Activated CD8-positive, alpha-beta memory T cell treated with anti-CD3 and anti-CD28 coated beads for 1 hour (primary cell): ENCODE measurements at places on chromosomes 6 and 20.

- DNase-seq: no peak
These were observed 10.2 kb upstream of the LY6G5C start for GRCh38 chr6:31691078-31691463.

DNA sequence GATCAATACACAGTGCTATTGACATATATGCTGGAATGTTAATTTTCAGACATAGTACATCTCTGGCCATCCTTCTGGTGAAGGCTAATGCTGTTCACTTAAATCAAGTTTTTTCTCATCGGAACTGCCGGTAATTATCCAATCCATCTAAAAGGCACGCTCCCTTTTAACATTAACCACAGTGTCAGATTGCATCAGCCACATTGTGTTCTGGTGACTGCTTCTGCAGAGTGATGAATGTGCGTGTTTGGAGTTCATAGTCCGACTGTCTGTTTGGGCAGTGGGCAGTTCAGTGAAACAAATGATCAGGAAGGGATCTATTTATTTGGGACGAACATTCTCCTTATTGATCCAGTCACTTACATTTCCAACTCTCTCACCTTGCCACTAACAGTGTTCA lies 49.5 kb downstream of the SOBP start:
- no peak for DNase-seq

GRCh38 chr20:39270837-39271604 lies 308.9 kb downstream of the DHX35 start:
- DNase-seq: no peak

DNA sequence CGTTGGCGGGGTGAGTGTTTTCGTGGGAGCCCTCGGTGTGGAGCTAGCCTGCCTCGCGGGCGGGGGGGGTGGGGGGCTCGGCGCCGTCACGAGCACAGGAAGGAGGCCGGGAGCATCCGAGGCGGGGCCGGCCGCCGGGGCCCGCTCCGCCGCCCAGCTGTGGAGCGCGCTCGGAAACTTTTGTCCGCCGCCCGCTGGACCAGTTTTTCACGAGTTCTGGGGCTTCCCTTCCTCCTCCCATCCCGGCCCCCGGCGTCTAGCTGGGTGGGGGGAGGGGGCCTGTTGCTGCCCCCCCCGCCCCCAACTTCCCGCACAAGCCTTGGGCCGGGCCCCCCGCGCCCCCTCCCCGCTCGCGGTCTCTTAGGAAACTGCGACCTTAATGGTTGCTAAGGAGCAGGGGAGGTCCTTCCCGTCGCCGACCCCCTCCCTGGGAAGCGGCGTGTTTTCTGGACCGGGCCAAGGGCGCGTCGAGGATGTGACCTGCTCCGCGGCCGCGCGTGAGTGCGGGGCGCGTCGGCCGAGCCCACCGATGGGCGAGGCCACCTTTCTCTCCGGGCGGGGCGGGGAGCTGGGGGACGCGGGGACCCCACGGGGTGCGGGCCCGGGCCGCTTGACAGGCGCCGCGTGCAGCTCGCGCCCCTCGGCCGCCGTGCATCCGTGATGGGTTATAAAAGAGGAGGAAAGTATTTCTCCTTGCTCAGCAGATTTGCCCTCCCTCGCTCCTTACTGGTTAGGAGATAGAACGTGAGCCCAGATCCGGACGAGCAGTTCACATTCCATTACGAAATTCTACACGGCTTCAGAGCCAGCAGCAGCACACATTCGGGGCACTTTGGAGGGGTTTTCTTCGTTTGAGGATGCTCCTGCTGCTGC lies 1.4 kb downstream of the RREB1 start:
- no peak for DNase-seq

GRCh38 chr6:141653590-141653989 lies 479.1 kb upstream of the GJE1 start:
- DNase-seq: no peak
